ENCODE measurements at places on chromosomes 6 and 20.

DNA sequence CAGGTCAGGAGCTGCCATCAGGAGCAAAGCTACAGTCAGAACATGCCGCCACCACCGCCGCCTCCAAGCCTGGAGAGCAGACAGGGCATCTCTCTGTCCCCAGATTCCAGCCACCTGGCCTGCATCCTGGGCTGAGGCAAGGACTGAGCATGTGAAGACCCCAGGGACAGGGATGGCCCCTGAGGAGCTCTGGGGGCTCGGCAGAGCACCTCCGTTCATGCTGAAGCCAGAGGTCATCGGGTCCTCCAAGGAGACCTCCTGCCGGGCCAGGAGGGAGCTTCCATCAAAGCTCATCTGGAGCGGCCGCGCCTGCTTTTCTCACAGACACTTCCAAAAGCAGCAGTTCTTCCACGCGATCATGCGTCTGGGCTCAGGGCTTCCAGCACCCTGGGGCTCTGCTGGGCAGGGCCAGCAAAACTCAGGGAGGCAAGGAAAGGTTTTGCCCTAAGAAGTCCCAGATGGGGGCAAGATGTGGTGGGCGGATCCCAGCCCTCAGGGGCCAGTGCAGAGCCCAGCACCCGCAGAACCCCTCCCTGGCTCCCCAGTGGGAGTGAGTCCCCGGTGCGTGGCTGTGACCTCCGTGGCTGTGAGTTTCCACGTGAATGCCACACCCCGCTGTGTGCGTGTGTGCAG, 138.4 kb downstream of the TAF4 start:
- no peak for DNase-seq

DNA sequence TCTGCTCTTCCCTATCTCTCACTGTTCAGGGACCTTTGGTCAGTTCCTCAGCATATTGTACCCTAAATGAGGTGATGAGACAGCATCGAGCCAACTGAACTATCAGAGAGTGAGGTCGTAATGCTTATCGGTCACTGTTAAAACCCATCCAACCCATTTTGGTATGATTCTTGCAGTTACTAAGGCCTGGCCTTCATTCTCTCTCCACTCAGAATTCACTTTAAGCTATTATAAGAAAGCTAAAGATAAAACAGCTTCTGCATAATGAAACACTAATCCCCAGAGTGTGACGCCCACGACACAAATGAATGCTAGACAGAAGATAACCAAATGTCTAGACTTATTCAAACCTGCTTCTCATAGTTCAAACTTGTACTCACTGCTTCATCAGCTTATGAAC, 175.8 kb downstream of the GMPR start:
- no peak for DNase-seq

DNA sequence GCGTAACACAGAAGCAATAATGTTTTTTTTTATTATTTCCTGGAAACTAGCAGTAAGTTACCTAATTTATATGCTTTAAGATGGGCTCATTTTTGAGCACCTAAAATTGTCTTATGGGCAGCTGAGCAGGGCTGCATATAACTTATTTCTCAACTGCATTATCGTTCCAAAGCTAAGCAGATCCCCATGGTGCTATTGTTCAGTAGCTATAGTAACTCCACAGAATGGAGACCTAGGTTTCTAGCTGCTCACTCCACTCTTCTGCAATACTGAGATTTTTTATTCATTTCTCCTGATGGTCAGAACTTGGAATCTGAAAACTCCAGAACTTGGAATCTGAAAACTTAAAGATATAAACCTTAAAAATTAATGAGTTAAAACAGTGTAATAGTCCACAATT, 18.7 kb downstream of the CRISP1 start:
- no peak for DNase-seq

DNA sequence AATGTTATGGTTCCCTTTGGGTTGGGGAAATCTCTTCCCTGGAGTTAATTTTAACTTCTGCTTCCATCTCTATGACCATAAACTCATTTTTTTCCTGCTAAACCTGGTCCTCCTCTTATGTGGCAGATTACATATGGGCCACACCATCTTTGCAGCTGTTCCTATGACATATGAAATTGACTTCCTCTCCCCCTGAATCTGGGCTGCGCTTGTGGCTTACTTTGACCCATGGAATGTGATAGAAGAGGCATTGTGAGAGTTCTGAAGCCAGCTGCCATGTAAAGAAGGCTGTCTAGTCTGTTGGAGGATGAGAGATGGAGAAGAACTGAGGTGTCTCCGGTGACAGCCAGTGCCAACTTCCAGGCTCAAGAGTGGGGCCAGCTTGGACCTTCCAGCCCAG, 100.1 kb downstream of the CDC5L start:
- no peak for DNase-seq

DNA sequence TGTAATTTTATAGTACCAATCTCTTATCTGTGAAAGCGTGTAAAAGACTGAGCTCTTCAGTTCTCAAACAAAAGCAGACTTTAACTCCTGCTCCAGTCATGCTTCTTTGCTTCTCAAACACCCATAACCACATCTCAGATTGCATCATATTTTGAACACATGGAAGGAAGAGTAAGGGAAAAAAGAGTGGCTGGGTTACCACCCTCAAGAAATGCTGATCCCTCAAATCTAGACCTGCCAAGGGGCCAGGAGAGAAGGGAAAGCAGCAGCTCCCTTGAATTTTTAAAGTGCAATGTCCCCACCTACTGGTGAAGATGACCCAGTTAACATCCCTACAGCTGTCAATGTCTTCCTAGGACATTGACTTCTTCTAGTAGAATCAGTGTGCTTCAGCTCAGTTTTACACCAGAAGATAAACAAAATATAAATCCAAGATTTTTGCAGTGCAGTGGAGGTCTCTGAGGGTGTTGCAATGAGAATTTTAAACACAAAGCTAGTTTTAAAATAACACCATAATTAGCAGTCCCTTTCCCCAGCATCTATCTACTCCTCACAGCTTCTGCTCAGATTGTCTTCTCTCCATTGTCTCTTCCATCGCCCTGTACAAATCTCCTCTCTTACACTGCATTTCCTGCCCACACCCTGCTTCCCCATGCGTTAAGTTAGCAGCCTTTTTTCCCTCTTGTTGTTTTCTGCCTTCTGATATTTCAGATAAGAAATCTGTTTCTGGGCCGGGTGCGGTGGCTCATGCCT, 22.6 kb upstream of the HLA-DQB2 start:
- DNase-seq = peak; percentile 7

DNA sequence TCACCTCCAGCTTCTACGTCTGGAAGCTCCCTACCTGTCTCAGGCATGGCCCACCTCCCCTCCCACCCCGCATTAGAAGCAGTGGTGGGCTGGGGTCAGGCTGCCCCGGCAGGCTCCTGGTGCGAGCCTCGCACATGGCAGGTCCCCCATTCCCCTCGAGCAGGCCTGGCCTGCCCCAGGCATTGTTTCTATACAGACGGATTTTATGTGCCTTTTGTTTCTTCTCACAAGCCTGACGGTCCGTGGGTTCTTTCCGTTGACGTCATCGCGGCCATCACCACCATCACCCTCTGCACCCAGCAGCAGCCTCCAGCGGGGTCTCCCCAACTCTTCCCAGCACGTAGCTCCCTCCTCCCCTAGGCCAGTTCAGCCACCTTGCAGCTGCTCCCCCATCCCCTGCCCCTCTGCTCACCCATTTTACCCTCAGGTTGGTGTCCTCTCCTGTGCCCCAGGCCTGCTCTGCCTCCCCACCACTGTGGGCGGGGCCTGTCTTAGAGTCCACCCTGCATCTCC, 4.6 kb downstream of the CST7 start:
- DNase-seq = no peak

DNA sequence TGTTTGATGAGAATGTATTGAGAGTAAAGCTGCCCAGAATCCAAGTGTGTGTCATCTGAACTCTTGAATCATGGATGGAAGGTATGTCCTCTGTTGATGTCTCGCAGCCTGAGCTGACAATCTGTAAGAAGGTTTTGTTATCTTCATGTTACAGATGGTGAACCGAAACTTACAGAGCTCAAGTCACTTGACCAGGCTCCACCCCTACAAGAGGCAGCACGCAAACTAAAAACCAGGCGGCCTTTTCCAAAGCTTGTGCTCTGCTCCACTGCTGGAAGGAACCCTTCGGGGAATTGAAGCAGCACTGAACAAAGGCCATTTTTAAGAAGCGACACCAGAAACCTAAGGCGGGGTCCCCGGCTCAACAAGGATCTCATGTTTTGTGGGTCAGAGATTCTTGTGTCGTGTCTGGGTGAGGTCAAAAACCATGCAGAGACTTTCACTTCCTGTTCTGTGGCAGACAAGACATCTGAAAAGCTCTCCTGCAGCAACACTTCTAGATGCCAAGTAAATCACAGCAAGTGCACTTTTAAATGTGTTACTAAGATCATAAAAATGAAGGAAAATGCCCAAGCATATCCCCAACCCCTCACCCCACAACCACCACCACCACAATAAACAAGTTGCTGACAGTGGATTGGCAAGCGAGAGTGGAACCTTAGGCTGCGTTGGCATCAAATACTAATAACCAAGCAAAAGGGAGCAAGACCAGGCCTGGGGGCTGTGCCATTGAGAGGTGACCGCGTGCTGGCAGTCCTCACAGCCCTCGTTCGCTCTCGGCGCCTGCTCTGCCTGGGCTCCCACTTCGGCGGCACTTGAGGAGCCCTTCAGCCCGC, 27.3 kb downstream of the NQO2 start:
- no peak for DNase-seq

- no peak for DNase-seq
Measured at GRCh38 chr6:155850408-155850841, 394.8 kb upstream of the NOX3 start.

DNA sequence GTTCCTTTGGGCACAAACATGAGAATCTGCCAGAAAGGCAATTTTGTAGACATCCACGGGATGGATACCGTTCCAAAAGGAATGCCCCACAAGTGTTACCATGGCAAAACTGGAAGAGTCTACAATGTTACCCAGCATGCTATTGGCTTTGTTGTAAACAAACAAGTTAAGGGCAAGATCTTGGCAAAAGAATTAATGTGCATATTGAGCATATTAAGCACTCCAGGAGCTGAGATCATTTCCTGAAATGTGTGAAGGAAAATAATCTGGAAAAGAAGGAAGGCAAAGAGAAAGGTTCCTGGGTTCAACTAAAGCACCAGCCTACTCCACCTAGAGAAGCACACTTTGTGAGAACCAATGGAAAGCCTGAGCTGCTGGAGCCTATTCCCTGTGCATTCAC, 103.9 kb upstream of the ARG1 start:
- no peak for DNase-seq

DNA sequence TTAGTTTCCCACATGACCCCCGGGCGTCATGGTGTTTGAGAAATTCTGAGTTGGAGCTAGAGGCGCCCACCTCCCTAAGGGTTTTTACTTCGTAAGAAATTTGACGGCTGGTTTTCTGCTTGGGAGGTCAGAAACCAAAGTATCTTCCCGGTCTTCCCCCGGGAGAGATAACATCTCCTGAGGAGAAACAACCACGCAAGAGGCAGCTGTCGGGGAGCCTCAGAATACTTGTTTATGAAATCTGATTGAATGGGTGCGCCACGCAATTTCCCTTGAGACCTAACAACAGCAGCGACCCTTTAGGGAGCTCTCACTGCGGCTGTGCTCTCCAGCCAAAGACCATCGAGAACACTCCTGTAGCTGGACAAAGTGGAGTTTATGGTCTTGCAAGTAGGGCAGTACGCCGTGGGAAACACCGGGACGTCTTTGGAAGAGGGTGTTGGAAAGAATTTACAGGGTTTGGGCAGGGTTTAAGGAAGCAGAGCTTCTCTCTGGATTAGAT, 608 bp upstream of the EIF2S2 start:
- DNase-seq = no peak

- no peak for DNase-seq
Measured at GRCh38 chr6:151374036-151374683, 17.2 kb downstream of the ZBTB2 start.

- no peak for DNase-seq
Measured at GRCh38 chr6:13859871-13860555, 45.7 kb upstream of the MCUR1 start.

GRCh38 chr6:167027308-167027707, 28.1 kb downstream of the CEP43 start:
- DNase-seq = no peak

- no peak for DNase-seq
Measured at GRCh38 chr6:70843328-70843918, 113.4 kb downstream of the B3GAT2 start.

- no peak for DNase-seq
Measured at GRCh38 chr6:155093430-155093829, 98.3 kb downstream of the TIAM2 start.

- DNase-seq = no peak
Measured at GRCh38 chr6:83467620-83468036, 36.8 kb upstream of the ME1 start.

DNA sequence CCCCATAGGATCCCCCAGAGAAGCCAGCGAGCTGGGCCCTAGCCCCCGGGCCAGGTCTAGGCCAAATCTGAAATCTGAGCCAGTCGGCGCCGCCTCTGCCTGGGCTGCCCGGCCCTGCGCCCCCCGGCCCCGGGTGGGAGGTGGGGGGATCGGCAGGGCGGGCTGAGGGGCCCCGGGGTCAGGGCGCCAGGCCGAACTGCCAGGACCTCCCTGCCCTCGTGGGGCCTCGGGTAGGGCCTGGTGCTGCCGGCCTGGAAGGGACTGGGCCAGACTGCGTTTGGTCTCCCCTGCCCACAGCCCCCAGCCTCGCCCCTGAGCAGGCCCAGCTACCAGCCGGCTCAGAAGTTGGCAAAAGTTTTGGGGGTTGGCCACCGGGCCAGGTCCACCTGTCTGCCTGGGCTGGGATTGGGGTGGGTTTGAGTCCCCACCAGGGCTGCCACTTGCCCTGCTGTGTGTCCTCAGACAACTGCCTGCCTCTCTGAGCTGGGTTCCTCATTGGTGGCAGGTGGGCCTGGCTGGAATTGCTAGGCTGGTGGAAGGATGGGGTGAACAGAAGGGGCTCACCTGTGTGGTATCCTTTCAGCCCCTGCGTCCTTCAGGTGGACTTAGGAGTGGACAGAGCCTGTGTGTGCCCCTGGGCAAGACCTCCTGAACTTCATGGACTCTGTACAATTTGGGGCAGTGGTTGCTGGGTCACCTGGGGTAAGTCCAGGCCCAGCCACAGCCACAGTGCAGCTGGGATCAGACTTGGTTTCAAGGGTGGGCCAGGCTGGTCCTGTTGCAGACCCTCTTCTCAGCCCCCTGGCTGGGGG, 801 bp downstream of the SRC start:
- DNase-seq = no peak

DNA sequence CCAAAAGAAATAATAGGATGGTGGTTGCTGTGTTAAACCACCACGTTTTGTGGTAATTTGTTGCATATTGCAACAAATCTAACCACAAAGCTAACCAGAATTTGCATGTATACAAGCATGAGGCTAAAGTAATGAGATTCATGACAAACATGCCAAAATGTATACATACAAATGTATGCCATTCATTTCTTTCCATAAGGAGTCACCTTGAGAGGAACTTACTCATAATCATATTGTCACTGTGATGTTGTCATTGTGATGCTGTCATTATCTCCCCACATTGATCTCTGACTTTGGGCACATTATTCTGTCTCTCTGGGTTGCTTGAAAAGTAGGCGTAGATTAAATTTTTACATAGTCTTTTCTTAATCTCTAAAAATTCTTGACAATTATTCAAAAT, 886.8 kb upstream of the FLRT3 start:
- no peak for DNase-seq

- no peak for DNase-seq
Measured at GRCh38 chr20:53582574-53583351, 10.9 kb downstream of the ZNF217 start.

All from NCI-H446 (cell line).